Right lobe of liver (tissue), 6 donors: ENCODE measurements at places on chromosomes 1 and 21. TPM values are rescaled to one million over a fixed set of nuclear protein-coding genes. Genes with fewer than 3 reads are reported as not detected.
A peak's percentile ranks its signal among the peaks of the same experiment; 100 is the strongest.

The FNDC5 gene
- 8.3 TPM for total RNA-seq

DNA sequence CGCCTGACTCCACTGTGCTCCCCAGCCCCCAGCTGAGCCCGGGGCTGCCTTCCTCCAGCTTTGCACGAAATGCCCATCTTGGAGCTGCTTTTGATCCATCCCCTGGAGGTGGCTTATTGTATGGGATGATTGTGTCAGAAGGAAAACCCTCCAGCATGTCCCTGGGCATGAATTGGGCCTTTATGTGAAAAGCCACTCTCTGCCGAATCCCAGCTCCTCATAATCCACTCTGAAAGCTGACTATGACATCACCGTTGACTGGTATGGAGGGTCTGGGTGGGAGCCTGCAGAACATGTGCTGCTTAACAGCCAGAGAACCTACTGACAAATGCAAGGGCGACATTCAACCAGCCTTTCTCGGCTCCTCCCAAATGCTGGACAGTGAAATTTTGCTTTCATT lies 74.6 kb downstream of the NENF start:
- no peaks in the 10 kb centered on the region for H3K4me1 ChIP-seq
- H3K36me3 ChIP-seq, result no peaks in the 10 kb centered on the region
- no peak for DNase-seq
- H3K27ac ChIP-seq, result no peak overlapping the region

DNA sequence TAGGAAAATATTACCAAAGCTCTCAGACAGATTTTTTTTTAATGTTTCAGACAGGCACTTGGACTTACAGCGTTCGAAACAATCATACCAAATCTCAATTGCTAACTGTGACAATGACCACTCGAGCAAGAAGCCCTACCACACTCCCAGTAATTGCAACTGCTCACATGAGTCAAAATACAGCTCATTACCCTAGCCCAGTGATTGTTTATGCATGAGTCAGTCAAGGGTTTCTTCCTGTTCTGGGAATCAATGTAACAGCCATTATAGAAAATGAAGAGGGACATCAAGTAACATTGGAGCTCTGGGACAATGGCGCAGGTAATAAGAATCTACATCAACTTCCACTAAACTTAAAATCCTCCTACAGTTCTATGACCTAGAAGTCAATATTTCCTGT lies 56.1 kb upstream of the SH3GLB1 start:
- no peak for DNase-seq
- no peaks in the 10 kb centered on the region for H3K4me1 ChIP-seq
- no peaks in the 10 kb centered on the region for H3K27me3 ChIP-seq
- H3K27ac ChIP-seq, result no peak overlapping the region

The PPP1R8 gene
- 12.6 TPM for total RNA-seq

DNA sequence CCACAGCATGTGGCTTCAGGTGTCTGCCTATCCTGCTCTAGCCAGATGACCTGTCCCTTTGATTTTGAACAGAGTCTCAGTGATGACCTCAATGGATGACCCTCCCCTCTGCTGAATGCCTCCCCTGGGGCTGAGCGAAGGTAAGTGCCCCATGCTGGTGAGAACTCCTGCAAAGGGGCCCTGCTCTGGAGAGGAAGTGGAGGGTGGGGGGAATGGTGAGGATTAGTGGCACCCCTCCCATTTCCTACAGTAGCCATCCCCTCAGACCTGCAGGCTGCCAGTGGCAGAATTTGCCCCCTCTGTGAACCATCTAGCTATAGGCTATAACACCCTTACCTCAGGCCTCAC lies 3.7 kb upstream of the PMVK start:
- no peak overlapping the region for H3K4me3 ChIP-seq
- no peaks in the 10 kb centered on the region for H3K4me1 ChIP-seq
- no peaks in the 10 kb centered on the region for H3K27me3 ChIP-seq

- DNase-seq, result no peak
- no peaks in the 10 kb centered on the region for H3K36me3 ChIP-seq
- H3K27me3 ChIP-seq, result no peaks in the 10 kb centered on the region
- H3K4me1 ChIP-seq, result no peaks in the 10 kb centered on the region
- H3K27ac ChIP-seq, result no peak overlapping the region
These were observed 452.3 kb downstream of the PLA2G4A start for GRCh38 chr1:187281085-187281484.

DNA sequence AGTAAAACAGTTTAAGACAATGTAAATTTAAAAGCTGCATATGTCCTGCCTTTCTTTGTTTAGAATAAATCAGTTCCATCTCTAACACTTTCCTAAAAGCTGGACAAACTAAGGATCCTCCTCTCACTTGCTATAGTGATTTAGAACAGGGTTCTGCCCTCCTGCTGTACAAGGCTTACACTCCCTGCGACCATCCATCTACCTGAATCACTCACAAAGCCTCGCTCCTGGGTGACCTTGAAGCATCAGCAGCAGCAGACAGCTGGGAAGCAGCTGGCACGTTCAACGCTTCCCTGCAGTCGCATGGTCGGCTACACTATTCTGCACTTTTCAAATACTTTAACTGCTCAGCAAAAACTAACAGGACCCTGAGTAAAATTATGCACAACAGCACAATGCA lies 128.0 kb downstream of the NTPCR start:
- no peaks in the 10 kb centered on the region for H3K4me1 ChIP-seq
- H3K36me3 ChIP-seq, result no peaks in the 10 kb centered on the region
- DNase-seq, result no peak
- no peaks in the 10 kb centered on the region for H3K27me3 ChIP-seq

- no peak overlapping the region for H3K27ac ChIP-seq
- no peak overlapping the region for H3K4me3 ChIP-seq
- no peak for DNase-seq
- no peaks in the 10 kb centered on the region for H3K4me1 ChIP-seq
These were observed 60.2 kb upstream of the CFAP126 start for GRCh38 chr1:161427733-161428516.

GRCh38 chr1:18900303-18900841 lies 2.0 kb downstream of the ALDH4A1 start:
- H3K4me1 ChIP-seq, result no peaks in the 10 kb centered on the region
- peaks cover 9% of the 10 kb centered on the region for H3K36me3 ChIP-seq
- DNase-seq, result peak; percentile 68
- H3K27ac ChIP-seq, result peak overlapping the region; percentile 96
- H3K4me3 ChIP-seq, result peak overlapping the region; percentile 99
- no peaks in the 10 kb centered on the region for H3K27me3 ChIP-seq

DNA sequence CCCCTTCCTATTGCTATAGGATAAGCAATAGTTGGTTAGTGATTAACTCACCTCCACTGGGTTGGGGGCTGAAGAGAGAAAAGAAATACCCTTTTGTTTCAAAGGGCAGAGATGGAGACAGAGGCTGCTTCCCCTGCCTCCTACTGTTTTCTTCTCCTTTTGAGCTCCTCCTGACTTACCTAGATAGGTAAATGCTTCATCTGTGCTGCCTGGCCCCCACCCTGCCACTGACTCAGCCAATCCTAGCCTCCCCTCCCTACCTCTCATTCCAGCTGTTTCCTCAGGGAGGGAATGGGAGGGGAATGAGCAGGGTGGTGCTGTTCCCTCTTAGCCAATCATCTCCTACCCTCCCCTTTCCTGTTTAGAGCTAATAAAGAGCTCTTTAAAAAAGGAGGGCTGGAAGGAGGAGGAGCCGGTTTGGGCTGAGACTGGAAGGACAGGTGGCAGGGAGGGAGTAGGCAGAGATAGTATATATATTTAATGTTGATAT lies at the start of gene C1orf116:
TSS of gene C1orf116 (minus strand) at position 229 of the 490 bp plus-strand sequence. CDS start 5,158 bp downstream, outside the sequence.
- DNase-seq, result no peak
- H3K27me3 ChIP-seq, result no peaks in the 10 kb centered on the region
- H3K27ac ChIP-seq, result peak within 1 kb of the TSS; percentile 11

DNA sequence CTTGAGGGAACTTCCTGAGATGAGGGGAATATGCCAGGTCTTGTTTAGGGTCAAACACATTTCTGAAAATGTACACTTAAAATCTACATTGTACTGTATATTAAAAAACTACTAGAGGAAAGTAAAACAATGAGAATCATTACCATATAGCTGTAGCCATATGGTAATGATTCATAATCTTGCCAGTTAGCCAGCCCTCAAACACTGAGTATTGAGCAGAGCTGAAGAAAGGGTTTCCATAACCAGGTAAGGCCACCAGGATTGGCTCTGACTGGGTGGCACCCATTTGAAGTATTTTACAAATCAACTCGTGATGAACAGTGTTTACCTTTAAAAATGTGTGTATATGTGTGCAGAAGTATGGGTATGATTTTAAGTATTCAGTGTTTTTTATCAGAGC lies 226.7 kb downstream of the SLC45A1 start:
- no peak overlapping the region for H3K27ac ChIP-seq
- H3K4me3 ChIP-seq, result no peak overlapping the region
- no peaks in the 10 kb centered on the region for H3K36me3 ChIP-seq
- no peaks in the 10 kb centered on the region for H3K27me3 ChIP-seq

- H3K4me1 ChIP-seq, result no peaks in the 10 kb centered on the region
- no peak for DNase-seq
- no peaks in the 10 kb centered on the region for H3K27me3 ChIP-seq
These were observed 27.3 kb downstream of the WDR64 start for GRCh38 chr1:241679404-241679803.

DNA sequence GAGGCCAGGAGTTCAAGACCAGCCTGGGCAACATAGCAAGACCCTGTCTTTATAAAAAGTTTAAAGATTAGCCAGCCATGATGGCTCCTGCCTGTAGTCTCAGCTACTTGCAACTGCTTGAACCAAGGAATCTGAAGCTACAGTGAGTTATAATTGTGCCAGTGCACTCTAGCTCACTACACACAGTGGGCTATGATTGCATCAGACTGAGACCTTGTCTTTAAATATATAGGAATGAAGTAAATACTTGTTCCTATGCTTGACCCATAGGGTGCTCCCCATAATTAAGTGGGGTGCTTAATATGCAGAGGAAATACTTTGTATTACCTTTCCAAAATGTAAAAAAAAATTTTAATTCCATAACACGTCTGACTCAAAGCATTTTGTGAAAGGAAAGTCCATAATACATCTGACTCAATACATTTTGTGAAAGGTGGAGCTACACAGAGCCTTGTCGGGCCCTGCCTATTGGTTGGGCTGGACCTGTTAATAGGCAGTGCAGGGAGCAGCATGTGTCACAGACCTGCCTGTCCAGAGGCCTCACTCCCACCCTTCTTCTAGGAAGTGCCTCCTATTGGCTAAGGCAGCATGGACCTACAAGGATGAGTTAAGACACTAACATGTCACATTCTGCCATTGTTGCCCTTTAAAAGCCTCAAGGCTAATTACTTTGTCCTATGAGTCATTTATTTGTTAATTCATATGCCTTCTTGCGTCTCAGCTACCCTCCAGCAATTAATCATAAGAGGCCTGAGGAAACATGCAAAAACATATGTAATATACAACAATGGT lies 33.6 kb downstream of the CD58 start:
- H3K27me3 ChIP-seq, result no peaks in the 10 kb centered on the region
- H3K4me1 ChIP-seq, result no peaks in the 10 kb centered on the region
- H3K27ac ChIP-seq, result no peak overlapping the region
- no peak overlapping the region for H3K4me3 ChIP-seq
- no peak for DNase-seq

- H3K4me3 ChIP-seq, result peak overlapping the region; percentile 26
- no peak overlapping the region for H3K27ac ChIP-seq
- H3K27me3 ChIP-seq, result no peaks in the 10 kb centered on the region
These were observed 1.0 kb upstream of the EPS15 start for GRCh38 chr1:51519865-51520699.

DNA sequence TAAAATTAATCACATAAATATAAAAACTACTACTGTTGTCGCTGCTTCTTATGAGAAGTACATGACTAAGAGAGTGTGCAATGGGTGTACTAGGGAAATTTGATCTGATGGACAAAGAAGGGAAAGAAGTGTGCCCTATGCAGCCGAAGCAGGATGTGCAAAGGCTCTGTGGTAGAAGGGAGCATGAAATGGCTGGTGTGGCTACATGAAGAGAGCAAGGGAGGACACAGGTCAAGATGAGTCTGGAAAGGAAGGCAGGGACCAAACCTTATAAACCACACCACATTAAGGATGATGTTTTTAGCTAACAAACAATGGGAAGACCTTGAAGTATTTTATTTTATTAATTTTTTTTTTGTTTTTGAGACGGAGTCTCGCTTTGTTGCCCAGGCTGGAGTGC lies 20.0 kb downstream of the MAB21L3 start:
- no peaks in the 10 kb centered on the region for H3K4me1 ChIP-seq
- H3K27ac ChIP-seq, result no peak overlapping the region
- no peaks in the 10 kb centered on the region for H3K27me3 ChIP-seq
- no peaks in the 10 kb centered on the region for H3K36me3 ChIP-seq
- no peak for DNase-seq

DNA sequence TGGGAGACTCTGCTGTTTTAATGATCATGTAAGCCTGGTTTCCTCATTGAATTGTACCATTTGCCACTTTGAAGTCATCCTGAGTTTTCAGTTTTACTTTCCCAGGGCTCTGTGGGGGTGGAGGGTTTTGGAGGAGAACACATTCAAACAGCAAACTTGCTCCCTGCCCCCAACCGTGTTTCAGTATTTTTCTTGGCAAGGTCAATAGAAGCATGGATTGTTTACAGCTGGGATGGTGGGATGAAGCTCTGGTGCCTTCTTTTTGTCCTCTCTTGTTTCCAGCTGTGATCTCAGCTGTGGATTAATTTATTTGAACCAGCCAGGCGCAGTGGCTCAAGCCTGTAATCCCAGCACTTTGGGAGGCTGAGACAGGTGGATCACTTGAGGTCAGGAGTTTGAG lies 54.3 kb upstream of the SERBP1 start:
- H3K4me3 ChIP-seq, result no peak overlapping the region
- no peaks in the 10 kb centered on the region for H3K36me3 ChIP-seq
- no peak for DNase-seq
- H3K27me3 ChIP-seq, result no peaks in the 10 kb centered on the region

GRCh38 chr1:20423169-20423795 lies 62.7 kb downstream of the CAMK2N1 start:
- H3K27me3 ChIP-seq, result no peaks in the 10 kb centered on the region
- no peak overlapping the region for H3K4me3 ChIP-seq
- DNase-seq, result no peak

- no peak overlapping the region for H3K4me3 ChIP-seq
- H3K36me3 ChIP-seq, result no peaks in the 10 kb centered on the region
- DNase-seq, result no peak
- H3K4me1 ChIP-seq, result no peaks in the 10 kb centered on the region
- H3K27ac ChIP-seq, result no peak overlapping the region
- no peaks in the 10 kb centered on the region for H3K27me3 ChIP-seq
These were observed 20.8 kb upstream of the GBP1 start for GRCh38 chr1:89085781-89086180.
